ENCODE measurements at places on chromosomes 1 and 21.

GRCh38 chr1:77975386-77975785 lies 3.5 kb downstream of the FUBP1 start:
- no peak for DNase-seq

DNA sequence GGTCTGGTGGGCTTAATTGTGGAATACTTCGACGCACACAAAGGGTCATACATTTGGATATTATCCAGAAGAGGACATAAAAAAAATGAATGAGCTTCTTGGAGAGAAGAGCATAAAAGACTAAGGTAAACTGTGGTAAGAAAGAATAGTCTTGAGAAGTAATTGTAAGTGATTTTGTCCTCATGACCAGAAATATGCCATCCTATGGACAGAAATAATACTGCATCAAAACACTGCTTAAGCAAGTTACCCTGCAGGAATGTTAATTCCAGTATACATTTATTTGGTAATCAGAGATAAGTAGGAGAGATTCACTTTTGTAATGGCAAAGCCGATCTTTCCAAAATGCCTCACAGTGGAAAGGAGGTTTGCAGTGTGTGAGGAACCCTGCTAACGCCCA lies 111.9 kb downstream of the NRIP1 start:
- DNase-seq, result no peak

DNA sequence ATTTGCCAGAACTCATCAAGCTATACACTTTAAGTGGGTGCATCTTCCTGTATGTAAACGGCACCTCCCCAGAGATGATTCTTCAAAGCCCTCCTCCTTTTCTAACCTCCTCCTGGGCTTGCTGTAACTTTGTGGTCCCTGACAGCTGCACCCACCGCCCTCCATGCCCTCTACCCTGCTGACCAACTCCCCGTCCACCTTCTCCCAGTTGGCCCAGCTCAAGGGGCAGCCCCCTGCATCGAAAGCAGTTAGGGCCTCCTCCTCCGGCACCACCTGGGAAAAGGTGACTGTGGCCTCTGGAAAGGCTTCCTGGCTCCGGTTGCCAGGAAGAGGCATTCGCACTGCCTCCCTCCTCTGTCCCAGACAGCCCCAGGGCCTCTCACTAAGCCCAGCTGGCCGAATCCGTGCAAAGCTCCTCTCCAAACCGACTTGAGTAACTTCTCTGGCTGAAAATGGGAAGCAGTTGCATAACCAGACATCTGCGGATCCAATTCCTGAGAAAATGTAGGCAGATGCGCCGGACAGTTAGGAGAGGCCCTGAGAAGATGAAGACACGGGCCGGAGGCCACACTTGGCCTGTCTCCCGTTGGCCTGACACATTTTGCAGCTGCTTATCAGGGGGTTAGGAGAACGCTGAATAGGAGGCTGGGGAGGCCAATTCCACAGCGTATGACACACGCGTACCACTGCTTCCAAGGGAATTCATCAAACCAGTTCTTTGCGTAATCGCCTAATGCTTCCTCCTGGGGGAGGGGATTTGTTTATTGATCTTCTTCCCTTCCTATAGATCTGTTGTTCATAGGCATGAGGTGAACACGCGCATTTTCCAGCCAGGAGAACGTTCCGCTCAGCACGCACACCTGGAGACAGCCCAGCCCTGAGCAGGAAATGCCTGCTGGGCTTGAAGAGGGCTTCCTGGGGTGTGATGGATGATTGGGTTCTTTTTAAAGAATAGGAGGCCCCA lies 48.7 kb upstream of the COL6A2 start:
- DNase-seq, result no peak

GRCh38 chr1:192005976-192006375 lies 152.3 kb upstream of the RGS18 start:
- no peak for DNase-seq

GRCh38 chr1:39751595-39751994 lies 12.9 kb downstream of the PPIE start:
- DNase-seq, result no peak
